ENCODE measurements at places on chromosomes 1 and 21. TPM values are rescaled to one million over a fixed set of nuclear protein-coding genes. Genes with fewer than 3 reads are reported as not detected.

GRCh38 chr1:229139331-229140118 is 131.4 kb upstream of the RAB4A start:
- DNase-seq, result no peak

- no peak for DNase-seq
Observed at GRCh38 chr21:16596369-16596768, 866.6 kb downstream of the USP25 start.

- DNase-seq, result no peak
Observed at GRCh38 chr1:9014475-9015375, 11.5 kb downstream of the SLC2A7 start.

DNA sequence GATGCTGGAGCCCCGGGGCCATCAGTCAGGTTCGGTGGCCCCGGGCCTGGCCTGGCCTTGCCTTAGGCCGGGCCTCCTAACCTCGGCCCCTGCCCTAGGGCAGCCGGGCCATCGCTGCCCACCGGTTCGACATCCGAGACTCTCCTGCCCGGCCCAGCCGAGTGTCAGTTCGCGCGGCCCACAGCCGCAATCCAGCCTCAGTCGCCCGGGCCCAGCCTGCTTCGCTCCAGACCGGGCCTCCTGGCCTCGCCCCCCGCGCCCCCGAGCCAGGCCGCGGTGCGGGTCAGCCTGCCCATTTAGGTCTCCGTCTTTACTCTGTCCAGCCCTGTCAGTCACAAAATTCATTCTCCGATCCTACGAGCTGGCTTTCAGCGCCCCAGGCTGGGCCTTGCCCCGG is 777 bp downstream of the LRRC41 start:
- no peak for DNase-seq

GRCh38 chr1:170375082-170375723 is 156.8 kb upstream of the GORAB start:
- no peak for DNase-seq

DNA sequence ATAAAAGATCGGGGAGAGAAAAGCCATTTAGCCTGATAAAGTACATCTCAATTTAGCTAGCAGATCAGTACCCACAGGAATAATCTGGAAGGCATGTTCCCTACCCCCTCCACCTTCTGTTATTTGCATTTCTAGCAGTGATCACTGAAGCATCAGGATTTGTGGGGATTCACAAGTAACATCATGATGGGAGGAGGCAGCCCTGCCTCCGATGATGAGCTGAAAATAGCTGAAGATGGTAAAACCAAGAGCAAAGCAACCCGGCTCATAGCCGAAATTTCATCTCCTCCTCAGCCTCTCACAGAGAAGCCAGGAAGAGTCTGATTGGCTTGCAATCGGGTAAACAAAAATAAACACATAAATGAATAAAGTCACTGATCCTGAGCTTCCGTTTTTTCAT is 2.4 kb downstream of the CCSAP start:
- DNase-seq, result no peak

DNA sequence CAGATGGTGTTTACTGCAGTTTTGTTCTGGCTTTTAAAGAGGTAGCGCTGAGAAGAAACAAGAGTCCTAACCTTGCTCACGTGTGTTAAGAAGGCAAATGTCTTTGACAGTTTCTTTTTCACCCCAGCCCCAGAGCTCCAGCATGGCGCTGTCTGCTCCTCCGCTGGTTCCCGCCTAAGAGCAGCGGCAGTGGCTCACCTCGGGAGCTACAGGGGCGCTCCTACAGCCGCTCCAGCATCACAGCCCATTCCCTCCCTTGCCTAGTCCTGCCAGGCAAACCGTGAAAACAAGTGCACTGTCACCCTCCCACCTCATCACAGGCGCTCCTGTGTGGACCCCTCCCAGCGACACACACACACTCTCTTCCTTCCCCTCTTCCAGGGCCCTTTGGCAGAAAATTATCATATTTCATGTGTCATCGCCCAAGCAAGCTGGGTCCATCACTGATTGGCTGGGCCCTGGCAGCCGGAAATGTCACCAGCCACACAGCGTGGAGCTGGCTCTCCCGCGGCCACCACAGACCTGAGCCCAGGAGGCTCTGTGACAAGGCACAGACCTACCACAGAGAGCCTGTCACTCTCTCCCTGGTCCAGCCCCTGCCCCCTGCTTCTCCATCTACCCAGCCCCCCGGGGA is 1.2 kb upstream of the HIVEP3 start:
- peak; percentile 56 for DNase-seq

DNA sequence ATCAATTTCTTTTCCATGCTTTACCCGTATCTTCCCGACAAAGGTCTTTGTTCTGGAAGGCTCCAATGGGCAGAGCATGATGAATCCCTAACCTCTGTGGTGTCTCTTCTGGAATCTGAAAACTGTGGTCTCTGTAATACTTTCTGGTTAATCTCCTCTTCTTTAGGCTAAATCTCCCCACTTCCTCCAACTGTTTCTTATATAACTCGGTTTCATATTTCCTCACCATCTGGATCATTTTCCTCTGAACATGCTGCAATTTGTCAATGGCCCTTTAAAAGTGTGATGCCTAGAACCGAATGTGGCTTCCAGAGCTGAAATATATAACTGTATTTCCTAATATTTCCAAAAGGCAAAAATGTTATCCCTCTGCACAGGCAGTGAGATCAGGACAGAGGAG is 66.1 kb downstream of the ALG14 start:
- DNase-seq, result peak; percentile 21

DNA sequence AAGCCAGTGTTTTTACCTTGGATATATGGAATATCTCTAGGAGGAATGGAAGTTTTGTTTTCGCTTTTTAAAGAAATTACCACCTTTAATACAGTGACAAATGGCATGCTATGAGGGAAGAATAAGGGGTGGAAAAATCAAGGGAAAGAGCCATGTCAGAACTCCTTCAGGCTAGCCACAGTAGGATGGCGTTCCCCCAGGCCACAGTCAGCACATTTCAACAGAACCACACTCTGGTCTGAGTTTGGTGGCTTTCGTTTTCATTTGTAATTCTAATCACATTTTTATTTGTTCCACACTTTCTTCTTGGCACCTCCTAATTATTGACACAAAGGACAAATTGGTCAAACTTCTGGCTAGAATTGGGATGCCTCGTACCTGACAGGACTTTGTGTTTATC is 60.3 kb upstream of the RCOR3 start:
- DNase-seq, result no peak

DNA sequence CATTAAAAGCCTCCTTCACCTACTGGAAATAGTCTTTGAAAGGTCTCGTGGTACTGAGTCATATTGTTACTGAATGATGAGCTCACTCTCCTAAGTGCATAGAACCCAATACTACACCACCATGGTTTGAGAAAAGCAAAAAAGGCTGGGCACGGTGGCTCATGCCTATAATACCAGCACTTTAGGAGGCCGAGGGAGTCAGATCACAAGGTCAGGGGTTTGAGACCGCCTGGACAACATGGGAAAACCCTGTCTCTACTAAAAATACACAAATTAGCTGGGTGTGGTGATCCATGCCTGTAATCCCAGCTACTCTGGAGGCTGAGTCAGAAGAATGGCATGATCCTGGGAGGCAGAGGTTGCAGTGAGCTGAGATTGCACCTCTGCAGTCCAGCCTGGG is 3.3 kb upstream of the HNRNPCL1 start:
- no peak for DNase-seq

- DNase-seq, result no peak
Observed at GRCh38 chr1:221788466-221788865, 46.6 kb upstream of the DUSP10 start.

- DNase-seq, result peak; percentile 60
Observed at GRCh38 chr21:38496224-38496623, 2.1 kb downstream of the ERG start.

The NMNAT2 gene
- total RNA-seq, result under 0.01 TPM

The HJV gene
- total RNA-seq, result not detected

The FALEC gene
- total RNA-seq, result 0.27 TPM
